CD4-positive, alpha-beta T cell treated with Interleukin-4 for 4 hours (primary cell): ENCODE measurements at places on chromosomes 4 and X.

- peak; percentile 24 for DNase-seq
Measured at GRCh38 chrX:47218920-47219815, 687 bp downstream of the CDK16 start.

GRCh38 chr4:71537551-71538065, 198.8 kb downstream of the SLC4A4 start:
- no peak for DNase-seq

- DNase-seq, result no peak
Measured at GRCh38 chr4:184313702-184314659, 96.3 kb upstream of the ENPP6 start.

DNA sequence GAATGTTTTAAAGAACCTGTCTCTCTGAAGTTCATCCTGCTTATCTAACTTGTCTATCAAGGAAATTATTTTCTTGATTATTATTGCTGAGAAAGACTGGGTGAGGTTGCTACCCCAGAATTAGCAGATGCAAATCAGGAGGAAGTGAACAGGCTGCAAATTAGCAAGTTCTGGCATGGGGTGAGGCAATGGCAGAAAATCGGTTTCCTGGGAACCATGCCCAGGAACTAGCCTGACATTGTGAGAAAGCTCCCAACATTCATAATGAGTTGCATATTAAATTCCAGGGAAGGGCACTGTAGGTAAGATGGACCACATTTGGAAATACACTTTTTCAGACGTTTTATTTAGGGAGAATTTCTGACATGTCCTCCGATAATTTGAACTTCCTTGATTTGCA, 11.6 kb downstream of the ARSF start:
- DNase-seq, result no peak

DNA sequence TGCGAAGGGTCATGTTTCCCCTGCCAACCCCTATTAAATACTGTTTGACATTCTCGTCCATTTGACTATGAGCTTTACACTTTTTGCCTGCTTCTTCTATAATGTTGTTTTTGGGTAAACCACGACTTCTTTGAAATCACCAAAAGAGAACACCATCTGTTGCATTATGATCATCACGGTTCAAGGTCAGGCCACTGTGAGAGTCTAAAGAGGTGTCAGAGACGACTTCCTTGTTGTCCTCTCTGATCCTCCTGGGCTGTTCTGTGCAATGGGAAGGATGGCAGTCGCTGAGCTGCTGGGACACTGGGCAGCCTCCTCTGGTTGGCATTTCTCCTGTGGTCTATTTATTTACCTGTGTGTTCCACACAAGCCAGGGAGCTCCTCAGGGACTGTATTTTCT, 137.5 kb downstream of the RASL11B start:
- DNase-seq, result no peak

DNA sequence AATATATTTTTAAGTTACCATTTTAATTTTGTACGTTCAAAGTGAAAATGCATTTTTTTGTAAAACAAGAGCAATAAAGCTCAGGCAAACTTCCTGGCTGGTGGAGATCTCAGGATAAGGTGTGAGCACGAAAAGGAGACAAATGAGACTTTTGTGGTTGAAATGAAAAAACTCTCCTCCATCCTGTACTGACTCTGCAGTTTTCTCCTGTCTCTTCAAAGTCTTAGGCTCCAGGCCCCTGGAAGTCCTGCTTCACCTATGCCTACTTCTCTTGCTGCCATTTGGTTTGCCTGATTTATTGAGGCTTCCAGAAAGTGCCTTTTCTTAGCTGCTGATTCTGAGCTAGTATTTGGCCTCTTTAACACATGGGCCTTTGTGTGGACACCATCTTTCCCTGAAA, 77.7 kb downstream of the MAML3 start:
- DNase-seq, result no peak

DNA sequence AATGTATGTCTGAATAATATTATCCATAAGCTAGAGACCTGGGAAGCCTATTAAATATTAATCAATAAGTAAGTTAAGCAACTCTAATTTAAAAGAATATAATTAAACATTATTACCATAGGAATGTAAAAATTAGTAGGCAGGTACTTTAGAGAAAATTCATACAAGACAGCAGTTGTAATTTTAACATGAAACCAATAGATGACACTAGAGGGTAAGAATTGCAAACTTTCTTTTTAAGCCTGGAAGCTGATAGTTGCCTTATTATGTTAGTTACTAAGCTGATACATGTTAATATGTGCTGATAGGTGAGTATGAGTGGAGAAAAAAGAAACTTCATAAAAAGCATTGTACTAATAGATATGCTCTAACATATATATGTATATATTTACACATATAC, 1157.4 kb downstream of the FAM133A start:
- DNase-seq, result no peak

DNA sequence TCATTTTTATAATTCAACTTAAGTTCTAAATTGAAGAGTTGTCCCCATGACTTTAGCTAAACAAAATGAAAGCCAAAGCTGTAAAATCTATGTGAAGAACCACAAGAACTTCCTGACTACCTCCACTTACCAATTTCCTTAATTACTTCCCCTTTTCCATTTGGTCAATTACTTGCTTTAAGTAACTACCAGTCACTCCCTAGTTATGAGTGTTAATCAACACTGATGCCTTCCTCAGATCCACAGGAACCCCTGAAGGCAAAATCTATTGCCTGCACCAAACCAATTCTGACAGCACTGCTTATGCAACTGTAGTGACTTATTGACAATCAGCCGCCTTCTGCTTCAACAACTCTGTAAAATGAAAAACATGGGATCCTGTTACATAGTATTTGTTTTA, 10.5 kb downstream of the RBMX start:
- DNase-seq, result no peak

GRCh38 chr4:56127716-56128115, 179.0 kb downstream of the CEP135 start:
- DNase-seq, result no peak

- no peak for DNase-seq
Measured at GRCh38 chrX:31500921-31501320, 429.1 kb upstream of the FTHL17 start.

DNA sequence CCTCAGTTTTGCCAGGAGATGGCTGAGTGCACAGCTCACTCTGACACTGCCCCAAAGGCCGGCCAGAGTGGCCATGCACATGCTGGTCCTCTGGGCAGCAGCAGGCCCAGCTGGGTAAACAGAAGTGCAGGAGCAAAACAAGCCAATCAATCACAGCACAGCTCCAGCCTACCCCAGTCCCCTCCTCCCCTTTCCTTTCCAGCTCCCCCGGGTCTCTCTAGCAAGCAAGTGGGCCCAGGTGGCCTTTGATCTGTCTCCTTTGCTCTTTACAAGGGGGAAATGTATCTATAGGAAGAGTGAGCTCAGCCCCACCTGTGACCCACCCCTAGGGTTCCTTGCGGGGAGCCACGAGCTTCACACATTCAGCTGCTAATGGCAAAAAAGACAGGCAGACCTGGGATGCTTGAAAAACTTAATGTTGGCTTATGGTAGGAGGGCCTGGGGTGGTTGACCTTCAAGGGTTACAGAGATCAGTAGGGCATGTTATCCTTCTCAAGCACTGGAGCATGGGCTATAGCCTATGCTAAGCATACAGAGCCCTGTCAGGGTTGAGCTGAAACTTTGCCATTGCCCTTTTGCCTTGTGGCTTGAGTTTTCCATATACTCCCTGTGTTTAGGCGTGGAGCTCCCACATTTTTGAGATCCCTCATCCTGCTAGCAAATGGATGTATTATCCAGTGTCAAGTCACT, 57.8 kb upstream of the PLAC1 start:
- DNase-seq, result no peak

GRCh38 chr4:95142932-95143331, 385.2 kb downstream of the BMPR1B start:
- no peak for DNase-seq

- DNase-seq, result no peak
Measured at GRCh38 chr4:141099326-141099725, 33.9 kb downstream of the RNF150 start.

DNA sequence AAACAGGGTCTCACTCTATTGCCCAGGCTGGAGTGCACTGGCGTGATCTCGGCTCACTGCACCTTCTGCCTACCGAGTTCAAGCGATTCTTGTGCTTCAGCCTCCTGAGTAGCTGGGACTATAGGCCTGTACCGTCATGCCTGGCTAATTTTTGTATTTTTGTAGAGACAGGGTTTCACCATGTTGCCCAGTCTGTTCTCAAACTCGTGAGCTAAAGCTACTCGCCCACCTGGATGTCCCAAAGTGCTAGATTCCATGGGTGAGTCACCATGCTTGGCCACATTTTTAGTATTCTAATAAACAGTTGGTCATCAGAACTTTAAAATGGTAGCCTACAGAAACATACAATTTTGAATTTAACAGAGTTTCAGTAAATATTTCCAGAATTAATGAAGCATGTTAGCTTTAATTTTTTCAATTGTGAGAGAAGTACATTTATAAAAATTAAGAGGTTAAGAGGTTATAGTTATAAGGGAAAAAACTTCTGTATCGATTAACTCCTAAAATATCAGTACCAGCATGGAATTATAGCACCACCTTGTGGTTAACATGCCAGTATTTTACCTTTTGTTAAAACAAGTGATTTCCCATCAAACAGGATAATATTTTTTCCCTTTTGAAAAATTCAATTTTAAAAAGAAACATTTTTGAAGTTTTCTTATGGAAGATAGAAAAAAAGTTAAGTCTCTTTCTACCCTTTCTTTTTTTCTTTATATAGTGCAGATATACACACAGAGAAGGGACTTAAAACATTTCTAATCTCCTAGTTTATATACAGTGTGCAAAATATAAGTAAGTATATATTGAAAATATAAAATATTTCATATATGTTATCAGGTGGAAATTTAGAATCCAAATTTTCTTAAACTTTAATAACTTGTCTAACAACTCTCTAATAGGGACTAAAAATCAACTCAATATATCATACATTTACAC, 35.4 kb downstream of the CEP44 start:
- DNase-seq, result peak; percentile 52

GRCh38 chrX:148917441-148917840, 417.0 kb downstream of the AFF2 start:
- DNase-seq, result no peak

DNA sequence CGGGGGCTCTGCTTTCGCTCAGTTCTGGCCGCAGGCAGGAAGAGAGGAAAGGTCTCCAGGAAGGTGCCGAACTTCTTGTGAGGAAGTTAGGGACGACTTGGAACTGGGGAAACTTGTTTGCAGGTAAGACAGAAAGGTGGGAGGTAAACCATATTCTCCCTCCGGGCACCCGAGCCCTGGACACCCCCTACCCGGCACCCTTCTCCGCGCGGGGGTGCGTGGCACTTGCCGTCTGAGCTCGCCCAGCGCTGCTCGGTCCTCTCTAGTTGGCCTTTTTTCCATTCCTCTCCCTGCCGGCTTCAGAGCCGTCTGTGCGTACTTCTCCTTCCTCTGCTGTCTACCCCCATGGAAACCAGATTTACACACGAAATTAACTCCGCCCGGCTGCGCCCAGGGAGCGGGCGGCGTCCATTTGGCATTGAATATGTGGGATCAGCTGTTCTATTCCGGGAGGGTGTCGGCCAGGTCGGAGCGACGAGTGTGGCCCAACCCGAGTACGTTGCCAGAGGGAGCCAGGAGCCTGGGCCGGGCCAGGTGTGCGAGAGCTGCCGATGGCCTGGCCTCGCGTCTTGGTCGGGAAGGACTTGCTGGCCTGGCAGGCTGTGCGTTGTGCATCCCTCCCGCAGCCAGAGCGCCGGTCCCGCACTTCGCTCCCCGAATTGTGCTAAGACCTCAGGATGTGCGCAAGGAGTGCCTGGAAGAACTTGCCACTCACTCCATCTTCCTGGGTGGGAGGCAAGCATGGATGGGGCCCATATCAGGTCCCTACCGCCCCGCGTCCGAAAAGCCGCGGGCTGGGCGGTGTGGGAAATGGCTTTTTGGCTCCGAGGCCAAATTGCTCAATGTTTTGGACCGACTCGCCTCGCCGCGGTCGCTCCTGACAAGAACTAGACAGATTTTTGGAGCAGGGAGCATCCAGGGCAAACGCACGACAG, 1.7 kb downstream of the PDGFRA start:
- DNase-seq, result no peak

DNA sequence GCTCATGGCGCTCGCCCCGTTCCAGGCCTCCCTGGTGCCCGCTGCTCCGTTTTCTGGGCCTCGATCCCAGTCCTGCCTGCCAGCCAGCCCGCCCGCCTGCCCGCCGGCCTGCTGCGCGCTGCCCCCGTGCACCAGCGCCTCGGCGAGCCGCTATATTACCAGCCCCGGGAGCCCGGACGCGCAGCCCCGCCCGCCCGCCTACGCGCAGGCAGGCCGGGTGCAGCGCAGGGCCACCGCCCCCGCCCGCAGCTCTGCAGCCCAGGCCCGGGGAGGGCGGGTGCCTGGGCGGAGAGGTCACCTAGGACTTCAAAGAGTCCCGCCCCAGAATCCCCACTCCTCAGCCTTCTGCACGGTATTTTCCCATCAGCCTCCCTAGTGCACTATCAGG, at the start of gene MAOB:
TSS of gene MAOB (minus strand) at position 157 of the 388 bp plus-strand sequence. CDS start at position 6, 151 bp downstream.
- DNase-seq, result no peak

- no peak for DNase-seq
Measured at GRCh38 chrX:110182362-110182761, 135.5 kb downstream of the AMMECR1 start.

DNA sequence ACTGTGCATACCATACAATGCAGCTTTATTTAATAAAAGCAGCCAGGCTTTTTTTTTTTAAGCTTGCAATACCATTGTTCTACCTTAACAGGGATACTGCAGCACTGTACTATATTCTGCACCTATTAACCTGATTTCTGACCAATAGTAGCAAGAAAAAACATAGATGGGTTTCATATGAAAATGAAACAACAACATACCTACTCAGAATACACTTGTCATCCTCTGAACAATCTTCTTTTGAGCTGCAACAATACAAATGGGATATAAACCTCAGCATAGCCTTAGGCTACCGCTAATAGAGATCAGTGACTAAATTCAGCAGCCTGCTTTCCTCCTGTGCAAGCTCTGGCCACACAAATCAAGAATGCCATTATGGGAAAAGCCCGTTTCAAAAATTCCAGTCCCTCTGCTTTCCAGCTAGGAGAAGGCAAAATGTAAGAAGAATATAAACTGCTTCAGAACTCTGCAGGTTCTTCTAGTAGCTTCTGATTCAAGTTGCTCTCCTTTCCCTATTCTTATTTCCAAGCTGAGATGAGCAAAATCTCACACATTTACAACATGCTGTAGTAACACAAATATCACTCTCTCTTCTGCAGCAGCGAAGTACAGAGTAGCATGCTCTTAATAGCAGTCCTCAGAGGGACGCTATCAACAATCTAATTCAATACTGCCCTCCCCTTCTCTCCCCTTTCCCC, 143.4 kb downstream of the KLHL13 start:
- no peak for DNase-seq

- DNase-seq, result no peak
Measured at GRCh38 chr4:118918388-118918787, 29.7 kb downstream of the SYNPO2 start.

- no peak for DNase-seq
Measured at GRCh38 chr4:37748485-37748884, 62.3 kb upstream of the RELL1 start.

DNA sequence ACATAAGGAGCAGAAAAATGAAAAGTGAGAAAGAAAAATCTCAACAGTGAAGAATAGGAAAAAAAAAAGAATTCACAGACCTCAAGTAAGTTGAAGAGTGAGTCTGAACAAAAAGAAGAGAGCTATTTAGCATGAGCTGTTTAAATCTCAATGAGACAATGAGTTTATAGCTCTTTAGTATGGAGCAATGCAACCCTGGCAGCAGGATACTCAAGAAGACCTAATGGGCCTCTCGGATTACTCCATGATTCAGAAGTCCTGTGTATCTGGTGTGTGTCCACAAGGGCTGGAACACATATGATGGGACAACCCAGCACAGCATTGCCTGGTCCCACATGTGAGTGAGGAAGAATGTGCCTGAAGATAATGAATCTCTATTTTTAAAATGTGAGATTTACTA, 563.1 kb upstream of the INTU start:
- DNase-seq, result no peak
